Astrocyte of the hippocampus (primary cell): ENCODE measurements at places on chromosomes 11 and 22.

DNA sequence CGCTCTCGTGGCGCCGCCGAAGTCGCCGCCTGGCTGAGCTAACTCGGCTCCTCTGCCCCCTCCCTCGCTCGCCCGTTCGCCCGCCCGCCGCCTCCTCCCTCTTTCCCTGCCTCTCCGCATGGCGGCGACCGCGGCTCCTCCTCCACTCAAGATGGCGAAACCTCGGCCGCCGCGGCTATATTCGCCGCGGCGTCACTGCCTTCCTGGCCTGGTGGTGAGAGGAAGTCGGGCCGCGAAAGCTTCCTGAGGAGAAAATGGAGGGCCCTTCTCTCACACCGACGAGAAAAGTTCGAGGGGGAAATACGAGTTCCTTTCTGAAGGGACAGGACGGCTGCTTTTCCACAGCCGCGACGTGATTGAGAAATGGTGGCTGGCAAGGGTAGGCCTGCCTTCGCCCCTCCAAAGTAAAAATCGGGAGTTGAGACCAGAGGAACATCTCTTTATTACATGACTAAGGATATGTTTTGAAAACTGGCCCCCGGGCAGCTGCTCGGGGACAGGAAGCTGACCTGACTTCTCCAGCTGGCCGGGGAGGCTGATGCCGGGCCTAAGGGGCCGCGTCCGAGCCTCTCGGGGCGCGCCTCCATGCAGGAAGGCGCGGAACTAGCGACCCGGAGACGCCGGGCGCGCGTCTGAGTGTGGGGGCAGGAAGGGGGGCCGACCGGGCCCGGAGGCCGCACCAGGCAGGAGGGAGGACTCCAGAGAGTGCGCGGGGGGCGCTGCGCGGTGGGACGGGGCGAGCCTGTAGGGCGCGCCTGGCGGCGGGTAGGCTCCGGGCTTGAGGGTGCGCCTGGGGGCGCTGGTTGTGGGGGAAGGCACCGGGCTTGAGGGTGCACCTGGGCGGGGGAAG, at the start of gene DDX6:
TSS of gene DDX6 (minus strand) at position 54 of the 850 bp plus-strand sequence. CDS start 4,913 bp downstream, outside the sequence.
- peak; percentile 97 for DNase-seq

GRCh38 chr11:40405614-40406013, 1053.8 kb downstream of the LRRC4C start:
- DNase-seq, result no peak

DNA sequence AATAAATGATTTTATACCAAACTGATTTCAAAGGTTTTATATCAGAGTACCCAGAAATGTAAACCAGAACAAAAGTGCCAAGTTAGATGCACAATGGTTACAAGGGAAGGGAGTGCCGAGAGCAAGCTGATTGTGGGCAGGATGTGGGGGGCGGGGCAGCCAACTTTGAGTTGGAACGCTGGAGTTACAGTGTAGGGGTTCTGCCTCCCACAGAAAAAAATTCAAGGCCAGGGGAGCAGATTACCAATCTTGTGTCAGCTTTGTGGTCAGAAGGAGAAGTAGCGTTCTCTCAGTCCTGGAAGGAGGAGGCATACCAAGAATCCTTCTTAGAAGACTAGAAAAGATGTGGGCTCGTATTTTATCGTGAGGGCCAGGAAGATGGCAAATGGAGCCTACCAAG, 15.9 kb upstream of the POU2AF2 start:
- no peak for DNase-seq

DNA sequence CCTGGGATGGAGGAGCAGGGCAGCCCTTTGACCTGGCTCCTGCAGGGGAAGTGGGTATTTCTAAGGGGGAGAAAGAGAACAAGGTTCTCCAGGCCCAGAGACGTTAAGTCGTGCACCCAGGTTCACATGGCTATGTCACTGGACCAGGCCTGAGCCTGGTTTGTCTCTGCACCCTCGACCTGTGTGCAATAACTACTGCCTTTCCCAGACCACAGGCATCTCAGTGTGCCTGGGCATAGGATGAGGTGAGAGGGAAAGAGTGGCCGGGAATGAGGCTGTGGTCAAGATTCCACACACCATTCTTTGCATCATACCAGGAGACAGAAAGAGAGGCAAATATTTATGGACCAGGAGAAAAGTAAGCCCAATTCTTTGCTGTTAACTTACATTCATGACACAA, 66.8 kb downstream of the PRR5L start:
- DNase-seq, result peak; percentile 95

DNA sequence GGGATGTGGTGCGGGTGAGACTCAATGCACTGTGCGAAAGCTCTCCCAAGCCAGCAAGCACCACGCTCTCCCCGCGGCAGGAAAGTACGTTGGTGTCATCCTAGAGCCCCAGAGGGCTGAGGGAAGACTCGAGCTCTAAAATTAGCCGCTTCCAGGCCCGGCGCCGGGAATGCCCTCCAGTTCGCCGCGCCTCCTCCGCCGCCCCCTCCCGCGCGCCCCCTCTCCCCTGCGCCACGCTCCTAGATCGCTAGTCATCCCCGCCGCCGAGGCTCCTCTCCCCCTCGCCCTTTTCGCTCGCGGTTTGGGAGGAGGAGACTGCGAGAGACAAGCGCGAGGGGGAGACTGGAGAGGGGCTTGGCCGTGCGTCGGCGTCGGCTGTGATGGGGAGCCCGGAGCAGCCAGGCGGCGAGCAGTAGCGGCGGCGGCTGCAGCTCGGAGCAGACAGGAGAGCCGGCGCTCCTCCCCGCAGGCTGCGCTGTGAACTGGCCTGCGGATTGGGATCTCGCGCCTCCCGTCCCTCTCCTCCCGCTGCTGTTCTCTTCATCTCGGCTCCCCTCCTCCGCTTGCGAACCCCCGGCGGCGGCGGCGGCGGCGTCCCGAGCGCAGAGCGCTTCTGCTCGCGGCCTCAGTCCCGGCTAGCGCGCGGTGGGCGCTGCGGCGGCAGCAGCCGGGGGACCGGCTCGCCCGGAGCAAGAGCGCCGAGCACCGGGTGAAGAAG, at the start of gene FAT3:
TSS of gene FAT3 (plus strand) at position 412 of the 718 bp plus-strand sequence. CDS start 127,295 bp downstream, outside the sequence.
- peak; percentile 92 for DNase-seq

- no peak for DNase-seq
Measured at GRCh38 chr11:65292890-65293289, 21.8 kb upstream of the CDC42EP2 start.

GRCh38 chr11:35122308-35122707, 16.7 kb upstream of the CD44 start:
- no peak for DNase-seq

DNA sequence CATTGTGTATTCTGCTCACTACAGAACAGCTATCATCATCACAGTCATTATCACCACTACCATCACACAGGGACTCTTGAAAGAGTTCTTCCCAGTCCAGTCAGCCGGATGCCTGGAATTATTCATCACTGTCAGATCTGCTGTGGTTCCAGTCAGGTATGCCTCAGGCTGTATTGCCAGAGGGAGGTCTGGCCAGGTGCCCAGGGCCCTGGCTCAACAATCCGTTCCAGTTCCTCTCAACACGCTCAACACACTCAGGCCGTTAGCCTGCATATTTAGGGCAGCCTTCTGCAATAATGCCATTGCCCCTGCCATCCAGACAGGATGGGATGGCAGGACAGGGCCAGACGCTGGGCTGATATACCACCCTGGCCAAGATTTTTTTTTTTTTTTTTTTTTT, 28.6 kb upstream of the RASL10A start:
- peak; percentile 99 for DNase-seq

- DNase-seq, result no peak
Measured at GRCh38 chr11:133271871-133272776, 260.2 kb downstream of the OPCML start.

DNA sequence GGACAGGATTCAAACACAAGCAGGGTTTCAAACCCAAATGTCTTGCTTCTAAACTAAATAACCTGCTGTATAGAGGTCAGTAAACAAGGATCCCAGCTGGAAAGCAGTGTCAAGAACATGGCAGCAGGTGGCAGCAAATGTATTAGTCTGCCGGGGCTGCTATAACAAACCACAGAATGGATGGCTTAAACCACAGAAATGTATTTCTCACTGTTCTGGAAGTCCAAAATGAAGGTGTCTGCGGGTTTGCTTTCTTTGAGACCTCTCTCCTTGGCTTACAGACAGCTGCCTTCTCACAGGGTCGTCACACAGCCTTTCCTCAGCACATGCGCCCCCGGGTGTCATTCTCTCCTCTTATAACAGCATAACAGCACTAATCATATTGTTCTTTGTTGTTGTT, 65.1 kb upstream of the LRRC55 start:
- DNase-seq, result peak; percentile 68

GRCh38 chr11:121300313-121300971, 7.9 kb downstream of the SC5D start:
- DNase-seq, result no peak

DNA sequence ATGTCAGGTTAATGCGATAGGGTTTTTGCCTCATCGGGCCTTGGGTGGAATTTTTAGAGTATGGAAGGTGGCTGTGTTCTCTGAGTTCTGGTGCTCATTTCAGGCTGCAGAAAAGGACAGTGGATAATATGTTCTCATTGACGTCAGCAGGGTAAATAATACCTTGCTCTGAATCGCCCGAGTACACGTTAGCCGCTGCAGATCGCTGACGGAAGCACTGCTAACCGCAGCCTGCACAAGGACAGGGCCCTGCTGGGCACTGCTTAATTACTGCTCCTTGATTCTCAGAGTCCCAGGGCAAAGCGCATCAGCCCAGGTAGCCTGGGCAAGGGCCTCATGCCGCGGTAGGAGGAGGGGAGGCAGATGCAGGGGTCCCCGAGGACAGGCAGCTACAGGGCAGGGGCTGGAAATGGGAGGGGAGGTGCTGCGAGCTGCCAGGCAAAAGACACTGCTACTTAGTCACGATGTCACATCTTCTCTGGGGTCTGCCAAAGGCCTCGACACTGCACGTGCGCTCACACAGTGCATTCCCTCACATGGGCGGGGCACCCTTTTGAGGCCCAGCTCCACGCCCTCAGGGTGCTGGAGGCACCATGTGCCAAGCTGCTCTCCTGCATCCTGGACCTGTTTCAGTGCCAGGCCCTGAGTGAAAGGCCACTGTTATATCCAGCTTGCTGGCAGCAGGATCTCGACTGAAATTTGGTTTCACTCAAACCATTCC, 35.2 kb downstream of the PPP2R1B start:
- peak; percentile 74 for DNase-seq

- DNase-seq, result no peak
Measured at GRCh38 chr11:112485280-112485679, 224.6 kb upstream of the PLET1 start.

DNA sequence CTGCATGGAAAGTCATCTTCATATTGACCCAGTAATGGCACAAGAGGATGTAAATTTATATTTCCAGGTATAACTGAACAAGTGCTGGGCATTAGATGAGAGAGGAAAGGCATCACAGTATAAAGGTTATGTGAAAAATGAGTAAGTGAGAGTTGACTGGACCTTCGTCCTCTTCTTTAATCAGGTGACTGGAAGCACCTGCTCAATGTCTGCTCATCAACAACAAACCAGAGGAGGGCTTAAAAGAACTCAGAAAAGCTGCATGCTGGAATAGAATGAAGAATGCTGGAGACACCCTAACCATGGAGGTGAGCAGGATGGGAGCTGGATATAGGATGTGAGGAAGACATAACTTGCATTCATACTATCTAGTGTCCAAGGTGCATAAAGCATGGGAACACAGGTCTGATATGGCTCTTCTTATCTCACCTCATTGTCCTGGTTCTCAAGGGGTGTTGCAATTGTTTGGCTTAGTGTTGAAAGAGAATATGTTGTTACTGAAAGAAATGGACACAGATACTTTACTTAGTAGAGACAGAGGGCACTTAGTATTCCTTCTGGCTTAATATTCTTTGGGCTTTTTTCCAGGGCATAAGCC, 7.3 kb upstream of the SLC22A9 start:
- no peak for DNase-seq

GRCh38 chr11:109783840-109784239, 309.4 kb upstream of the ZC3H12C start:
- DNase-seq, result no peak

DNA sequence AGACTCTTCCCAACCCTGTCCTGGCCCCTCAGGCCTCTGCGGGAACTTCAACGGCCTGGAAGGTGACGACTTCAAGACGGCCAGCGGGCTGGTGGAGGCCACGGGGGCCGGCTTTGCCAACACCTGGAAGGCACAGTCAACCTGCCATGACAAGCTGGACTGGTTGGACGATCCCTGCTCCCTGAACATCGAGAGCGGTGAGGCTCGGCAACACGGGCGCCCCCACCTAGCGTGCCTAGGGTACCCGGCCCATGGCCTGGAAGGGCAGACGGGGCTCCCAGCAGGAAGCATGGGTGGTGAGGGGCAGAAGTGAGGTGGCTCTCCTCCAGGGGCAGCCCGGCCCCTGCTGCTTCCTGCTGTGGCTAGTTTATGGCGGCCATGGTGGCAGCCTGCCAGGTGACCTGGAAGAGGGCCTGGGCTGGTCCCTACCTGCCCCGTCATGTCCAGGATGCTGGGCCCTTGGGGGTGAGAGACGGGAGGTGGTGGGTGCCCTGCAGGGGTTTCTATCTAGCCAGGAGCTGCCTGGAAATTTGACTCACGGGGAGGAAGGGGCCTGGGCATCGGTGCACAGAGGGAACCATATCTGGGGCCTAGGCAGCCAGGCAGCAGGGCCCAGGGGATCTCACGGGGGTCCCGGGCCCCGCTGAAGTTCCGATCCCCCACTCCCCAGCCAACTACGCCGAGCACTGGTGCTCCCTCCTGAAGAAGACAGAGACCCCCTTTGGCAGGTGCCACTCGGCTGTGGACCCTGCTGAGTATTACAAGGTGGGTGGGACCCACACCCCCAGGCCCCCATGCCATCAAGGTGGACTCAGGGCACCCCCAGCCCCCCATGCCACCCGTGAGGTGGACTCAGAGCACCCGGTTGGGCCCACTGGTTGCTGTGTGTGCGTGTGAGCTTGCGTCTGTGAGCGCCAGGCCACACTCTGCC, 9.2 kb downstream of the MUC2 start:
- DNase-seq, result no peak

- DNase-seq, result peak; percentile 57
Measured at GRCh38 chr11:86396396-86396795, 21.7 kb downstream of the CCDC81 start.

DNA sequence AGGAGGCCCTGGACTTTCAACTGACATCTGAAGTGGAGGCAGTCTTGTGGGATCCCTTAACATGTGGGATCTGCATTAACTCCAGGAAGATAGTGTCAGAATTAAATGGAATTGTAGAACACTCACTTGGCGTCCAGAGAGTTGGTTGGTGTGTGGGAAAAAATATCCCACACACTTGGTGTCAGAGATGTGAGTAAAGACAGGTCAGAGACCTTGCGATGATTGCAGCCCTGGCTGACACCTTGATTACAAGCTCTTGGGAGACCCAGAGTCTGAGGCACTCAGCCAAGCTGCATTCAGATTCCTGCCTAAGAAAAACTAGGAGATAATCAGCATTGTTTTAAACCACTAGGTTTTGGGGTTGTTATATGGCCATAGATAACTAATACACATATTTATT, 7.2 kb upstream of the TPCN2 start:
- peak; percentile 39 for DNase-seq

GRCh38 chr11:131762346-131763110, 392.1 kb downstream of the NTM start:
- no peak for DNase-seq
